Activated gamma-delta T cell treated with anti-CD3 and anti-CD28 coated beads, Interleukin-2, amount 50 U/mL, for 16 hours (primary cell): ENCODE measurements at places on chromosomes 11 and 22.

- DNase-seq: peak; percentile 69
These were observed 268.4 kb downstream of the ETS1 start for GRCh38 chr11:128318856-128319474.

DNA sequence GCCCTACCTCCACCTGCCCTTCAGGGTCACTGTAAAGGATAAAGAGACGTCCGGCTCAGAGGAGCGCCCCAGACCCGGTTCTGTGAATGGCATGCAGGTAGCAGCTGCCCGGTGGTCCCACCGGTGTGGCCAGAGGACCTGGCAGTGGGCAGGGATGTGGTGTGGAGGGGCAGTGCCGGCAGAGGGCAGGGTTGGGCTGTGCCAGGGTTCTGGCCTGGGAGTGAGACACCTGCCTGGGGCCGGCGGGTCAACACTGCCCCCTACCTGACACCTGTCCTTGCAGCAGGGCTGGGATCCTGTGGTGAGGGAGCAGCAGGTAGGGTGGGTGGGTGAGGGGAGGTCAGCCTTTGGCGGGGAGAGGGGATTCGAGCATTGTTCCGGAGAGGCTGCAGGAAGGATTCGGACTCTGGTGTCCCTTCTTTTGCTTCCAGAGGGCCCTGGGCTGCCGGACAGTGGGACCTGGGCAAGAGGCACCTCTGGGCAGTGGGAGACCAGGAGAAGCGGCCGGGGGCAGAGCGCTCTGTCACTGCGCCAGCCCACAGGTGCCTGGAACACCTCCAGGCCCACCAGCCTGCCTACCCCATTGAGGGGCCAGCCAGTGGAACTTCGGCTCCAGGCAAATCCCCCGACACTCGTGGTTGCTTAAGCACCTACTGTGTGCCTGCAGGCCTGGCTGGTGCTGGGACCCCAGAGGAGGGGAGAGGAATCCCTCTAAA lies 1.6 kb upstream of the PHLDA2 start:
- no peak for DNase-seq

- DNase-seq: no peak
These were observed 24.1 kb downstream of the DGCR2 start for GRCh38 chr22:19098157-19098556.

DNA sequence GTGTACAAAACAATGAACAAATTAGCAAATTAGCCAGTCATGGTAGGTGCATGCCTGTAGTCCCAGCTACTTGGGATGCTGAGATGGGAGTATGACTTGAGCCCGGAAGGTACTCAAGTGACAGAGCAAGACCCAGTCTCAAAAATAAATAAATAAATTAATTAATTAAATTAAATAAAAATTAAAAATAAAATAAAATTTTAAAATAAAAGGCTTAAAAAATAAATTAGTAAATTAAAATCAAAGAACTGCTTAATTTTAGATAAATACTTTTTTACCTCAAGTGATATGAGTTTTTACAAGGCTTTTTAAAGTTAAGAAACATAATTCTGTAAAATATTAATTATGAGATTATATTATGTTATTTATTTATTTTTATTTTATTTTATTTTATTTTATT lies 50.9 kb upstream of the TSPAN18 start:
- DNase-seq: no peak

DNA sequence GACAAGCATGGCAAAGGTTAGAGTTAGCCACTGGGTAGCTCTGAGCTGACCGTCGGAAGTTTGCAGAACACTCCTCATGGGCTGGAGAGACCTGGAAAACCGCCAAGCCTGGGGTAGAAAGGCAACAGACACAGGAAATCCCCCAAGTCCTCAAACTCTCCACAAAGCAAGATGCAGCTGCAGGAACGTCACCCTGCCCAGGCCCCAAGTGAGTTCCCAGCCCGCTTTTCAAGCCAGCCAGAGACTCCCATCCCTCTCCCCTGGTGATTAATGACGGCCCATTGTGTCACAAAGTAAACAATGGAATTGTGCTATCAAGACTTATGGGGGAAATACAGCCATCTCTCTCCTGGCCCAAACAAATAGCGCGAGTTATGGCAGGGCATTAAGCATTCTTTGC lies 633.0 kb downstream of the TBC1D22A start:
- DNase-seq: no peak

GRCh38 chr22:17366830-17367229 lies 2.4 kb upstream of the CECR2 start:
- no peak for DNase-seq

- DNase-seq: no peak
These were observed 59.6 kb downstream of the ZNRF3 start for GRCh38 chr22:28942801-28943500.

GRCh38 chr11:10875430-10876021 lies 17.7 kb upstream of the ZBED5 start:
- DNase-seq: no peak

GRCh38 chr11:102760344-102761035 lies 19.9 kb downstream of the MMP10 start:
- no peak for DNase-seq

DNA sequence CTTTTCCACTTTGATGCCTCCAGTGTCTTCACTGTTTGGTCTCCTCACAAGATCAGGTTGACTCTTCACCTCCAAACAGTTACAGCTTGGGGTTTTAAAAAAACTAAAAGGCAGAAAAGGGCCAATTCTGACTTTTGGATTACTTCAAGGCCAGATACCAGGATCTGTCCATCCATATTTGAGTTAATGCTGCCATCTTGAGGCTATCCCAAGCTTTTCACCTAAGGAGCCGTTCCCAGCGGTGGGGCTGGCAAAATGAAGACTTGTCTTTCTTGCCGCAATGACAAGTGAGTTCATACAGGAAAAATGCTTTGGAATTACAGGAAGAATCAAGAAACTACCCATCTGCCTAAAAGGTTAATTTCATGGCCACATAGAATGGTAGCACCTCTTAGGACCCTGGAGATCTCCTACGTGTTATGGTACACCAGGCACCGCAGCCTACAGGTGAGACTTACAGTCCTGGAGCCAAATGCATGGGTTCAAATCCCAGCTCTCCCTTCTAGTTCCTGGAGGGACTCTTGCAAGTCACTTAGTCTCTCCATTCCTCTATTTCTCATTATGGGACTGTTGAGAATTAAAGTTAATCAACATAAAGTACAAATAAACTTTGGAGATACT lies 6.0 kb upstream of the OR5B21 start:
- no peak for DNase-seq

DNA sequence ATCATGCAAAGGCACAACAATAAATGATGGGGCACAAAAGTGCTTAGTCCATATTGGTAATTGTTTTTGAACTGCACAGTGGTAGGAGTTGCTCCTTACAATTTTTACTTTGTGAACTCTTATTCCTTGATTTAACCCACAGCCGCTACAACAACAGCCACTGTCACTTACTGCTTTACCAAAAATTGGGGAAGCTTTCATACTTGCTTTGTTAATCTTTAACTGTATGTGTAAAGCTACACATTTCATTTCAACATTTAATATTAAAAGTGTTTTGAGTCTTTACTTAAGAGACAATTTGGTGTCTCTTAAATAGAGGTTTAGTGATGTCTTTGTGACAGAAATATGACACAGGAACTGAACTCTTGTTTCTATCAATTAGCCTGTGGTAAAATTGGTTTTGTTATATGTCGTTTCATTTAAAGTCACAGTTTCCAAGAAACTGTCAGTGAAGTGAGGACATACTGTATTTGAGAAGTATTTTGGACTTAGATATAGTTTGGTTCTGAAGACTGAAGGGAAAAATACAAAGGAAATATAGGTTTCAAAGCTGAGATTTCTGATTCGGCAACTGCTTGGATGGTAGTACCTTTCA lies 6.5 kb upstream of the IL18BP start:
- no peak for DNase-seq

GRCh38 chr11:43197379-43197778 lies 114.4 kb upstream of the API5 start:
- no peak for DNase-seq

- no peak for DNase-seq
These were observed 8.8 kb upstream of the SEC14L4 start for GRCh38 chr22:30514252-30514651.

DNA sequence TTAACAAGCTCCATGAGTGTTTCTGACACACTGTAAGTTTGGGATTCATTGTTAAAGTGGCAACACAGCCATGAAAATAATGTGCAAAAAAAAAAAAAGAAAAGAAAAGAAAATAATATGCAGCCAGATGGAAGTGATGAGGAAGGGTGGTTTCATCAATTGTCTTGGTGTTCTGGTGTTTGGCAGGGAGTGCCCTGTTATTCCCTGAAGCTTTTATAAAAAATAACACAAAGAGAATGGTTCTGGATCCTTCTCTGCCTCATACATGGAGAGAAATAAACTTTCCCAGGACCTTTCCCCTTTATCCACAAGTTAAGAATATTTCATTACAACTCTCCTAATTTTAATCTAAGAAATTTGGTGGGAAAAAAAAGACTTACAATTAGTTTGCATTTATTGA lies 16.7 kb downstream of the AMOTL1 start:
- DNase-seq: no peak

- DNase-seq: no peak
These were observed 222.0 kb downstream of the DBX1 start for GRCh38 chr11:19938169-19938856.

DNA sequence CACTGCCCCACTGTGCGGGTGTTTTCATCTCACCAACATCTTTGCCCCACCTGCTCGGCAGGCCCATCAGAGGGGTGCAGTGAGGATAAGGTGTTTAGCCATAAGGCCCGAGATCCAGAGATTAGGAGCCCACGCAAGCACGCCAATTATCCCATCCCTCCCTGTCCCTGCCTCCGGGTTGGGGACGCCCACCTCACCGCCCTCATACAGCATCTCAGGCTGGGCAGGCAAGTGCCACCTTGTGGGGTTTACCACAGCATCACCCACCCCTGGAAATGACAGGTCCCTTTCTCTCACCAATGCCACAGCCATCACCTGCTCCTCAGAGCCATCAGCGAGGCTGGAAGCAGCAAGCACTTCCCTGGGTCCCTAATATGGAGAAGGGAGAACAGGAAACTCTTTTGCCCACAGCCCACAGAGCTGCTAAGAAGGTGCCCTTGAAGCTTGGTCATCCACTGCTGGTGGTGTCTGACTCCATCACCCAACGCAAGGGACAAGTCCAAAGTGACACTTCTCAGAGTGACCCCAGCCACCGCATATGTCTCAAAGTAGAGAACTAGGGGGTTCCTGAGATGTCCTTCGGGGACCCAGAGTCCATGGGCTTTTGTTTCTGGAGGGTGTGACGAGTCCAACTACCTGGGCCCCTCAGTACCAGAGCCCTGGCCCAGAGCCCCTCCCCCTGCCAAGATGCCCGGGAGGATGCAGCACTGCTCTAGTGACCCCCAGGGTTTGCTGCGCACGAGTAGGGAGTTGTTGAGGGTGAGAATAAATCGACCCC lies 15.8 kb downstream of the VPS37C start:
- DNase-seq: no peak

DNA sequence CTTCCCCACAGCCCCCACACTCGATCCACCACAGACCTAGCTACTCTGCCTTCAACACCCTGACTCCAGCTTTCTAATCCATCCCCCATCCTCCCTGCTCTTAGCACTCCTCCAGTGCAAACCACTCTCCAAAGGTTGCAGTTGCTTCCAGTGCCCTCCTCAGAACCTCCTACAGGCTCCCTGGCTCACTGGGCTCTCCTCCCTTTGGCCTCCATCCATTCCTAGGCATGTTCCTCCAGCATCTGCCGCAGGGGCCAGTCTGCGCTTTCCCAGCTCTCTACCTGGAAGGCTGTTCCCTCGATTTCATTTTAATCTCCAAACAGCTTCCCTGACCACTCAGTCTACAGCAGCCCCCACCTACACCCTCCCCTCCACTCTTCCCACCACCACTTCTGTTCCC lies 133.8 kb downstream of the SPATA19 start:
- DNase-seq: no peak

GRCh38 chr22:25419247-25420113 lies 145.0 kb upstream of the GRK3 start:
- no peak for DNase-seq

DNA sequence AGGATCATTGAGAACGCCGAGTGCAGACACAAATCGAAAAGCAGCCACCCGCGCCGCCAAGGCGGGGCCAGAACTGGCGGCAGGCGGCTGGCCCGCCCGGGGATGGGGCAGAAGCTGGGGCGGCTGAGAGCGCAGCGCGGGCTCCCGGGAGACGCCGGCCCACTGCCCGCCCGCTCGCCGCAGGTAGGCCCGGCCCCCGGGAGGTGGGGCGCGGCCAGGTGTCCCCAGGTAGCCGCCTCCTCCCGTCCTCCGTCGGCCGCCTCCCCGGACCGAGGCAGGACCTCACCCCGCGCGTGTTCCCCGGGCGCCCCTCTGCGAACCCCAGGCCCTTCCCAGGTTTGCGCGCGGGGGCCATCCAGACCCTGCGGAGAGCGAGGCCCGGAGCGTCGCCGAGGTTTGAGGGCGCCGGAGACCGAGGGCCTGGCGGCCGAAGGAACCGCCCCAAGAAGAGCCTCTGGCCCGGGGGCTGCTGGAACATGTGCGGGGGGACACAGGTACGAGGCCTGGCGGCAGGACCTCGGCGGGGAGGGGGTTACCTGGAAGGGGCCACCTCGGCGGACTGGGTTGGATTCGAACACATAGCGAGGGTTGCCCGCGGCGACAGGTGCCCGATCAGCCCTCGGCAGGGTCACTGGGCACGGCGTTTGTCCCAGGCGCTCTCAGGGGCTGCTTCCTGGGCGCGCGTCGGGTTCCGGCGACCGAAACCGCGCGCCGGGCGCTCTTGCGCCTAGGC lies at the start of gene PRRG4:
Gene PRRG4 (plus strand): TSS at position 248 of the 733 bp plus-strand sequence. CDS start 603 bp downstream, outside the sequence.
- no peak for DNase-seq

DNA sequence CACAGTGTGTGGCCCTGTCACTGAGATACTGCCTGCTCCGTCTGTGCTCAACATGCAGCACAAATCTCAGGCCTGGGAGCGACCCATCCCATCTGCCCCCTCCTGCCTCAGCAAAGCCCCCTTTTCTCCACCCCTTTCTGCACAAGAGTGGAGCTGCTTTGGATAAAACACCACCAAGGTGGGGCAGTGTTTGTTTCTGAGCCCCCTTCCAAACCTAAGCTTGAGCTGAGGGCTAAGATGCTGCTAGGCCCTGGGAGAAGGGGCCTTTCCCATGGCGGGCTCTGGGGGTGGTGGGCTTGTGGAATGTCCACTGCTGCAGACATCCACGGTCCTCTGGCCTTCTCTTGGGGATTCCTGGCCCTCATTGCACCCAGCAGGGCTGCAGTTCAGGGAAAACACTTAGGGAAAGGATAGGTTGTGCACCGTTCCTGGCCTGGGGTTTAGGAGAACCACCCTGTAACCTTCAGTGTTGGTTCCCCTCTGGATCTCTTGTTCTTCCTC lies 594.1 kb downstream of the TBC1D22A start:
- no peak for DNase-seq

DNA sequence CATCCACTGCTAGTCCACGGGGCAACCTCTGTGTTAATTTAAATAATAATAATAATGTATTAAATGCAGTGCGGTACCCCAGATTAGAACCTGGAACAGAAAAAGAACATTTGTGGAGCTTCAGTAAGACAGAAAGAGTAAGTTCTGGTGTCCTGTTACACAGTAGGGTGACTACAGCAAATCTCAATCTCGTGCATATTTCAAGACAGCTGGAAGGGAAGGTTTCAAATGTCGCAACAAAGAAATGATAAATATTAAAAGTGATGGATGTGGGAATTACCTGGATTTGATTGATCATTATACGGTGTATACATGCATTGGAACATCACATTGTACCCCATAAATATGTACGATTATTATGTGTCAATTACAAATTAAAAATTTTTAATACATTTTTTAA lies 1.7 kb upstream of the RAC2 start:
- DNase-seq: no peak
